ENCODE measurements at places on chromosomes 3 and 15.

- no peak for DNase-seq
Measured at GRCh38 chr3:174858353-174858752, 781 bp upstream of the NAALADL2 start.

DNA sequence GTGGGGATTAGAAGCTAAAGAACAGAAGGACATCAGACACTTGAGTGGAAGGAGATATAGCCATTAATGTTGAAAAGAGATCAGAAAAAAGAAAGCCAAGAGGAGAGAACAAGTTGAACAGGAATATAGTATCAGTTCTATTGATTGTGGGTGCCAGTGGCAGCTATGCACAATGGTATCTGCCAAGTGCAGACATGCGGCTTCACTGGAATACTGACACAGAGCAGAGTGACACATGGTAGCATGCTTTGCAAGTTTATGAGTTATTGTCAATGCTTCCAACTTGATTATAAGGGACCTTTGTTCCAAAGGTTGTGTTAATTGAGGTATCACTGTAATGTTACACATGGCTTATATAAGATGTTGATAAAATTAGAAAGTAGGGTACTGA is 42.0 kb upstream of the TP63 start:
- DNase-seq: no peak

DNA sequence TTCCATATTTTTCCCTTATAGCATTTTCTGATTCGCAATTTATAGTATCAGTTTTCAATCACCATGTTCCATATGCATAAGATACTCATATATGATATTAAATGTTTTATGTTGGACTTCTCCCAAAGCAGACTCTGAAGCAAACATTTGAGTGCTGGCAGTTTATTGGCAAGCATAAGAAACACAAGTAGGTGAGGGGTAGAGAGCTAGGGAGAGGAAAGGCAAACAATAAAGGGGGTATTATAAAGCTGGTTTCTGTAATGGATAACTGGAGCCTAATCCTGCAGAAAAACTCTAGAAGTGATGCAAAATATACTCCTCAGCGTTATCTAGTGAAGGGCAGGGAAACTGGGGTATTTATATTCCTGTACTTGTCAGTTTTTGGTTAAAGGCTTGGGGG is 491.5 kb upstream of the TGFBR2 start:
- no peak for DNase-seq

DNA sequence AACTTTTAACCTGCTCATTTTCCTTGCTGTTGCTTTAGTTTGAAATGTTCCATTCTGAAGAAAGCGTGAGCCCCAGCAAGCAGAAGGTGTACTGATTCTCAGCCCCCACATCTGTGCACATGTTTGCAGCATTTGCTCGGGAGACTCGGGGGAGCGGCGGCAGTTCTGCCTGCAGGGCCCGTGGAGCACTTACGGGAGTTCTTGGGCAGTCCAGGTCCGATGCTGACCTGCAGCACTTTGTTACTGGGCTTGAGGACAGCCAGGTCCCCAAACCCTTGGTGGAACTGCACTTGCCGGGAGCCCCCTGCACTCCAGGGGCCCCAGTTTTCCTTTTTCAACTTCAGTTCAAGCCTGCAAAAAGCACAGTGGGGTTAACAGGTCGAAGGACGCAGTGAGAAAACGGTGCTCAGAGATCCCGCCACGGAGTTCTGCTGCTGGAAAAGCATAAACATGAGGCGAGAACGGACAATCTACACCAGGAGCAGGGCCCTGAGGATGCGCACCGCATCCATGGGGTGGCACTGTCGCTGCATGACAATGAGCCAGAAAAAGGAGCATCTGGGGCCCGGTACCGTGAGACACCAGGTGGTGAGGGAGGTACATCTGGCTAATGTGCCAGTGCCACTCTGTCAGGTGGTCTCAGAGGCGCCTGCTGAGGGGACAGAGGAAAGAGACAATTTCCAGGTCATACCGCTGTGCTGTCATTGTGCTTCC is 45.6 kb upstream of the LDHAL6B start:
- DNase-seq: no peak

DNA sequence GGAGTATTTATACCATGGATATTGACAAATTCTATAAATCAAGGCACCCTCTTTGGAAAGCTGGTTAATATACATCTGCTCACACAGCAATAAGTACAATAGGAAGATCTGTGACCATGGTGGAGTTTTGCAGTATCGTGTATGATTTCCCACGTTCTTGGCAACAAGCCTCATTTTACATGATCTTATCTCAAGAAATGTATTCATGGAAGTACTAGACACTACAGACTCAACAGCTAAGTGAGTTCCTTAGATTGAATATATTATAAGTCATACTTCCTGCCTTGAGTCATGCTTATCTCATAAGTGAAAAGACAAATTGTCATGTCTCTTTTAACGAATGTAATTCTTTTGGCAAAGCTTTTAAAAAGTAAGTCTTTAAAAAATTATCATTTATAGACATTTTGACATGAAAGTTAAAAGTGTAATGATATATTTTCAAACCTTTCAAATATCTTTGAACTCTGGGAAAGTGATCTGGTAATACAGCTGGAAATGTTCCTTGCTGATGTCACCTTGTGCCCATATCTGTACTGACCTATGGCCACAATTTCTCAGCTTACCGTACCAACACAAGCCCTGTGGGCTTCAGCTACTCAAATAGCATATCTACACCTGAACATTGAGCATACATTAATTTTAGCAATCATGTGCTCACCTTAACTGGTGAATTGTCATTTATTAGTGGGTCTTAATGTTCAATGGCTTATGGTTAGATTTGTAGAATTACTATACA is 130.3 kb upstream of the TMC3 start:
- no peak for DNase-seq

- DNase-seq: no peak
Measured at GRCh38 chr3:189950258-189950657, 170.4 kb downstream of the P3H2 start.

DNA sequence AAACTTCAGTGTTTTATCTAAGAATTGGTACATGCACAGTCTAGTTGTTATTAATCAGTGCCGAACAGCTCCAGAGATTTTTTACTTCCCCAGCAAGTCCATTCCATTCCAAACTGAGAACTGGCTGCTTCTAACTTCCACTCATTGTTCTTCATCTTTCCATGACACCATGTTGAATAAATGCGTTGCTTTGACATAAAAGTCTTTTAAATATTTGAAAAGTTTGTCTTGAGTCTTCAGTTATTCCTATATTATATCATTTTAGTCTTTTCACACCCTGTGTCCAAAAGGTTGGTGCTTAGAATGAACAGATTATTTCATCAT is 65.4 kb downstream of the CMSS1 start:
- no peak for DNase-seq
